HepG2 (cell line): ENCODE measurements at places on chromosomes 6 and 20.

GRCh38 chr6:163381118-163381756, 33.3 kb upstream of the QKI start:
- DNase-seq: peak; percentile 28

GRCh38 chr6:136324686-136325380, 35.2 kb upstream of the BCLAF1 start:
- no peak for DNase-seq

- DNase-seq: no peak
These were observed 3.2 kb upstream of the SLC17A9 start for GRCh38 chr20:62949153-62949821.

GRCh38 chr6:109420751-109421150, 19.7 kb downstream of the PPIL6 start:
- no peak for DNase-seq

- no peak for DNase-seq
These were observed 74.7 kb downstream of the LYRM2 start for GRCh38 chr6:89563866-89564265.

DNA sequence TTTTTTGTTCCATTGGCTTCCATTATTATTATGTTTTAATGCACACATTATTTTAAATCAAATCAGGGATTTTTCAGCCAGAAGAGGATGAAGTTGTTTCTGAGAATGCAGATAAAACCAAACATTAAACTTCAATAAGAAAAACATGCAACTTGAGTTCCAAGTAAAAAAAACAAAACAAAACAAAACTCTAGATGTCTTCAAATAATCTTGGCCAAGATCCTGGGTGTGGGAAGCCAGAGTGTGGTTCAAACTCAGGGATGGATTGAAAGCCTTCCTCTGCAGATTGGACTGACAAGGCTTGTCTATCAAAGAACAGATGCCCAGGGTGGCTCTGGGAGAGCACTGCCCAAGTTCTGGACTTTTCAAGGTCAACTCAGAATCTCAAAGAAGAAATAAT, 134.1 kb downstream of the LCA5 start:
- DNase-seq: no peak

DNA sequence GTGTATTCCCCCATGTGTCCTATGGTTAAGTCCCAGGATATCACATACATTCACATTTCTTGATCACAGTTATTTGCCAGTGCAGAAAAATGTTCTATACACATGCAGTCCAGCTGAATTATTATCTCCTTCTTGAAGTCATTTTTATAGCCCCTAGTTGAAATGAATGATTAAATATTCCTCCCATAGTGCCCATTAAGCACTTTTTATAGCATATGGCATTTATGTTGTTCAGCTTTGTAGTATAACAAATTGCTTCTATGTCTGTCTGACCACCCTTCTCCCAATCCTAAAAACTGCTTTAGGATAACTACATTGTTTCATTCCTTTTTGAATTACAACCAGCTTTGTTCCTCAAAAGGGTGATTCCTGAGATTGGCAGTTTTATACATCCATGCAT, 123.5 kb downstream of the ADGRB3 start:
- no peak for DNase-seq

DNA sequence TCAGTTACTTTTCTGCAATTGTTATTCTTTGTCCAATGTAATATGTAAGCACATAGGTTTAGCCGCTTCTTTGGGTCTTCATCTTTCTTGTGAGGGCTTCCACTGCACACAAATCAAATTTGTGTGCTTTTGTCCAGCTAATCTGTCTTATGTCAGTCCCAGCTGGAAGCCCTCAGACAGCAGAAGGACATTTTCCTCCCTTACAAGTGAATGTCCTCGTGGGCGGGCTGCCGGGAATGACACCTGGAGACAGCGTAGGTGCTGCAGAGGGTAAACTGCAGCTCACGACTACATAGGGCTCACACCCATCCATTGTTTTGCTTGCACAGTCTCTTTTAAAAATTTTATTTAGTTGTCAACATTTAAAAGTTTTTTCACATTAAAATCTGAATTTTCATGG, 24.6 kb upstream of the PPP1R14C start:
- DNase-seq: no peak

- no peak for DNase-seq
These were observed 16.0 kb downstream of the MAP7 start for GRCh38 chr6:136534268-136534667.

- peak; percentile 20 for DNase-seq
These were observed 279.7 kb downstream of the CDC5L start for GRCh38 chr6:44667226-44667625.

- no peak for DNase-seq
These were observed 630.8 kb upstream of the IMPG1 start for GRCh38 chr6:76703285-76703684.

GRCh38 chr6:83192456-83192855, 609 bp downstream of the PGM3 start:
- no peak for DNase-seq

GRCh38 chr6:14518515-14519217, 401.1 kb downstream of the CD83 start:
- no peak for DNase-seq

DNA sequence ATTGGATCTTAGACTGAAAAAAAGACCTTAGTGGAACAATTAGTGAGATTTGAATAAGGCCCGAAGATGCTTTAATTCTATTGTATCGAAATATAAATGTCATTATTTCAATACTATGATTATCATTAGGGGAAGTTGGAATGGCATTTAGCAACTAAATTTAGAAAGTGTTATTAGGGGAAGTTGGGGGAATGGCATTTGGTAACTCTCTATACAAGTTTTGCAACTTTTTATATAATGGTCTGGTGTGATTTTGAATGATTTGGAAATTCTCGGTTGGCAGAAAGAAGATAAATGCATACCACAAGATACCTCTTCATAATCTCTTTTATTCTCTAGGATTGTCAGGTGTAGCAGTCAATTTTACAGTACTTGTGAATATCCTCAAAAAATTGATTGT, 49.2 kb downstream of the RNF144B start:
- no peak for DNase-seq

GRCh38 chr6:5516036-5516435, 254.7 kb downstream of the FARS2 start:
- DNase-seq: no peak

DNA sequence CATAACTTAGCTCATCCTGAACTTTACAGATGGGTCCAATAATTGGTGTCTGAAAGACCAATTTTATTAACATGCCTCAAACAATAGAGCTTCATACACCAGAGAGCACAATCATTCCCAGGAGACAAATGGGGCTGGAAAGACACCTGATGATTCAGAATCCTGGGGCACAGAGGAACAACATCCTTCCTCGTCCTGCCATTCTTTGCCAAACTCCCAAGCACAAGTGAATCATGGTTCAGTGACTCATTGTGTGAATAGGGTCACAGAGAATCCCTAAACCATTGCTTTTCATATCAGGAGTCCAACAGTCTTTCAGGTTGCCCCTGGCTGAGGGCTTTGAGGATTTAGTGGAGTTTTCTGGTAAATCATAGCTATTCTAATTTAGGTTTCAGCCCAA, 266.4 kb upstream of the BMP2 start:
- DNase-seq: peak; percentile 24

DNA sequence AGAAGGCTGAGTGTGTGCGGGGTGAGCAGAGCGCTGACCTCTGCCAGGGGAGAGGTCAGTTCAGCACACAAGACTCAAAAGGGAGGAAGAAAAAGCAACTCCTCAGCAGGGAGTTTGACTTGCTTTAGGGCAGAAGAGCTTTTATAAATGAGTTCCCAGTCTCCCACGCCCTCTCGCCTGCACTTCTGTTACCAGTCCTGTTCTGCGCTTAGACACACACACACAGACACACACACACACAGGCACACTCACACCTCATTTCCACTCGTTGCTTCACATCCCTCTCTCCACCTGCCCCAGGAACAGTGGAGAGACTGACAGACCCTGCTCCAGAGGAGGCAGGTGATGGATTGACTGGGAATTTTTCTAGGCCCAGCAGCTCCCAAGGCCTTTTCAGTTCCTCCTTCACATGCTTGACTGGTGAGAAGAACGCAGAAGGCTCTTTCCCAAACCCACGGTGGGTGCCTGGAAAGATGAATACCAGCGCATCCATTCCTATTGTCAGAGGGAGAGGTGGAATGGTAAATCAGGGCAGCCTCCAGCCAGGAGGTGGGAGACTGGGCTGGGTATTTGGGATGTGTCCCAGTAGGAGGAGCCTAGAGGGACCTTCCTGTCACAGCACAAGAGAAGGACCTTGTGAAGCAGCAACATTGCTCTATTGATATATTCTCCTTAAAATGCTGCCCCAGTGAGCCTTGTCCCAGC, 43.7 kb downstream of the JAG1 start:
- DNase-seq: no peak

DNA sequence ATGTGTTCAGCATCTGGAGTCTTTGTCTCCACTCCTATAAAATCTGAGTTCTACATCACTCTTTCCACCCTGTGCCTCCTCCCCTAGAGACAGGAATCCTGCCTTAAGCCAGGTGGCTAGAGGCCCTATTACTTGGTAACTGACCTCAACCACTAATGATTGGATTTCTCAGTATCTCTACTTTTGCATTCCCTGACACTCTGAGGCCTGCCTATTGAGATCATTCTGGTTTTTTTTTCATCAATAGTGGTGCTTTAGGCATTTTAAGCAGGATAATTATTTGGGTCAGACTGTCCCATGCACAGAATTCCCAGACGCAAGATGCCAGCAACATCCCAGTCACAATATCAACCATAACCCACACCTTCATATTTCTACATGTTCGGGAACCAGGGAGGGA, 3.9 kb upstream of the GCM1 start:
- DNase-seq: no peak

DNA sequence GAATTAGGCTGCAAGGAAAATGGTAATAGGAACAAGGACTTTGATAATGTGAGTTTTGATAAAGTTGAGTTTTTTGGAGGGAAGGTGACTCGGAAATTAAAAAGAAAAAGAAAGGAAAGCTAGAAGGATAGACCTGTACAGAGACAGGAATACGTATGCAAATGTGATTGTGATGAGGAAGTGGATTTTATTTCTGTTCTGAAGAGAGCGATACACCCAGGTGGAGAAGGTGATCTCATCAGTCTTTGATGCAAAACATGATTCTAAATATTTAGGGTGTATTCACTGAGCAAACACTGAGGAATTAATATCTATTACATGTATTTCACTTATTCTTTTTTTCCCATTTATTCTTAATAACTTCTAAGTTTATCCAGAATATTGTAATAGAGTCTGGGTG, 9.2 kb upstream of the PLEKHG1 start:
- DNase-seq: no peak

GRCh38 chr20:25287631-25288290, 39.9 kb downstream of the PYGB start:
- DNase-seq: no peak

GRCh38 chr6:170181338-170181690, 109.6 kb downstream of the DLL1 start:
- no peak for DNase-seq

DNA sequence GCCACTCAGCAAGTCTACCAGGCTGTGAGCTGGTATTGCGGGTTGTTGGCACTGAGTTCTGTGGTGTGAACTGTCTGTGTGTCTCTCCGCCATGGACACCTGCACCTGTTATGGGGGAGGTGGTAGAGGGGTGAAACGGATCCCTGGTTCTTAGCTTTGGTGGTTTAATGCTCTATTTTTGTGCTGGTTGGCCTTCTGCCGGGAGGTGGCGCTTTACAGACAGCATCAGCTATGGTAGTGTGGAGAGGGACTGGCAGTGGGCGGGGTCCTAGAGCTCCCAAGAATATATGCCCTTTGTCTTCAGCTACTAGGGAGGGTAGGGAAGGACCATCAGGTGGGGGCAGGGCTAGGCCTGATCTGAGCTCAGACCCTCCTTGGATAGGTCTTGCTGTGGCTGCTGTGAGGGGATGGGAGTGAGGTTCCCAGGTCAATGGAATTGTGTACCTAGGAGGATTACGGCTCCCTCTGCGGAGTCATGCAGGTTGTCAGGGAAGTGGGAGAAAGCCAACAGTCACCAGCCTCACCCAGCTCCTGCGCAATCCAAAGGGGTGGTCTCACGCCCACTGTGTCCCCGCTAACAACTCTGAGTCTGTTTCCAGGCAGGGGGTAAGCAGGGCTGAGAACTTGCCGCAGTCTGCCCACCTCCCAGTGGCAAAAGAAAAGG, 154.3 kb downstream of the CCDC170 start:
- DNase-seq: peak; percentile 56

GRCh38 chr6:18118330-18118729, 4.1 kb downstream of the NHLRC1 start:
- no peak for DNase-seq

DNA sequence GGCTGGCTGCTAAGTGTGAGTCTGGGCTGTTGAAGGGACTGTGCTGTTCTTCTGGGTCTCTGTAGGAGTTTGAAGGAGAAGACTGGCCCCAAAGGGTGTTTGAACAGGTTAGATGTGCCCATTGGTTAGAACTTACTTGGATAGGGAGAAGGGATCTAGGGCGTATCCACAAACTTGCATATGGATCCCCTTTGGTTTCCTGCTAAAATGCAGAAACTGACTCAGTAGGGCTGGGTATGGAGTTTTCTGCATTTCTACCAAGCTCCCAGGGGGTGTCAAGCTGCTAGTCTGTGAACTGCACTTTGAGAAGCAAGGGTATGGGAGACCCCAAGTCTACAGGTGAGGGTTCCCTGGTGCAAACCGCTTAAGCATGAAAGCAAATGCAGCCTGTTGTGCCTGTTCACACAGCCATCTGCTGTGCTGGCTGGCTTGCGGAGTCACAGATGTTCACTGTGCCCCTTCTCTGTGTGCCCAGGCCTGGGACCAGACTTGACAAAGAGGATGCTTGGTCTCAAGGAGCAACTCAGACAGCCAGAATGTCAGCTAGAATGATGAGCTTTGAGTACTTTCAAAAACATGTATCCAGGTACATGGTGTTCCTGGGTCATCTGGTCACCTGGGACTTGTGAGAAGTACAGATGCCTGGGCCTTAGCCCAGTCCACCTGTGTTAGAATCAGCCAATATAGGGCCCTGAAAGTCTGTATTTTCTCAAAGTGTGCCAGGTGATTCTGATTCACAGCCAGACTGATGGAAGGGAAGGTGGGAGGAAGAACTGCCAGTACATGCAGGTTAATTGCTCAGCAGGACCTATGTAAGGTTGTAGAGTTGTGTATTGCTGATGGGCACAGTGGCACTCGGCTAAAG, 7.4 kb downstream of the PPP1R16B start:
- DNase-seq: no peak

GRCh38 chr6:106832766-106833510, 141.6 kb downstream of the CD24 start:
- no peak for DNase-seq
